ENCODE measurements at places on chromosomes 1 and 21.

GRCh38 chr1:30101487-30102227 is 621.7 kb downstream of the MATN1 start:
- no peak for DNase-seq

GRCh38 chr1:48670234-48671020 is 106.3 kb downstream of the BEND5 start:
- DNase-seq: no peak

- no peak for DNase-seq
These were observed 147.1 kb downstream of the SLC45A1 start for GRCh38 chr1:8465013-8465412.

DNA sequence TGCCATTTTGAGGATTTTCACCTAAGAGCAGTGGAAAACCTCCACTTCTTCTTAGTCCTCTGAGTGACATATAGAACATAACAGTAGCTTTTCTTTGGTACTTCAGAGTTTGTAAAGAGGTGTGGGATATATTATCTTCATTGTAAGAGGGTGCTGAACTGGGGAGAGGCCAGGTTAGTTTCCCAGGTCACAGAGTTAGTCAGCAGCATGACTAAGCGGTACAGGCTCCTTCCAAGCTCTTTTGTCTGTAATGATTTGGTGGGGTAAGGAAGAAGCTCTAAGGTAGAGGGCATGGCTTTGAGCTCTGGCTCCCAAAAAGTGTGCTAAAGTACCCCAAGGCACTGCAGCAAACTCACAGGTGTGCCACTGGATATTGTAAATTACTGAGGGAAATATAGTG is 325.0 kb upstream of the PLXNA2 start:
- DNase-seq: no peak

GRCh38 chr21:31124010-31124409 is 85.7 kb upstream of the KRTAP19-8 start:
- DNase-seq: no peak

- no peak for DNase-seq
These were observed 75.7 kb upstream of the PGBD5 start for GRCh38 chr1:230501849-230502248.

- no peak for DNase-seq
These were observed 98.8 kb downstream of the SDCCAG8 start for GRCh38 chr1:243354511-243355153.

- no peak for DNase-seq
These were observed 58.9 kb upstream of the LAPTM5 start for GRCh38 chr1:30816211-30817076.

GRCh38 chr1:101200513-101200912 is 36.3 kb upstream of the S1PR1 start:
- no peak for DNase-seq

- DNase-seq: peak; percentile 82
These were observed at the start of gene BPNT1 for GRCh38 chr1:220089650-220090556. Gene BPNT1 (minus strand): TSS chr1:220089788. CDS start chr1:220079846, 9,942 bp downstream.

DNA sequence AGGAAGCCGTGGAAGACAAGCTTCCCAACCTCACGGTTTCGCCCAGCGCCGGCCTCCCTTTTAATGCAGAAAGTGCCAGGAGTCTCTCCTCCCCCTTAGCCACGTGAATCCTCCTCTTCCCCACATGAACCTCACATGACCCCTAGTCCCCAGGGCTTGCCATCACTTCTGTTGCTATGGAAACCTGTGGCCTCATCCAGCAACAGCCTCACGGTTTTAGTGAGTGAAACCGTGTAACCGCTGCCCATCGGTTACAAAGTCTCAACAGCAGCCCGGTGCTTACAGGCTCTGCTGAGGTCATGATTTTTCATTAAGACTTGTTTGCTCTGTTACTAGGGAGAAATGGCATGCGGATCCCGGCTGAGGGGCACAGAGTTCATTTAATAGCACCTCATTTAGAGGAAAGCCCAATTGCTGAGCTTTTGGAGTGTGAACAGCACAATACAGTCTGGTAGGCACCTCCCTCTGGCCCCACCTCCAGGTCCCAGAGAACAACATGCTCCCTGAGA is 143.2 kb upstream of the BACE2 start:
- DNase-seq: no peak

DNA sequence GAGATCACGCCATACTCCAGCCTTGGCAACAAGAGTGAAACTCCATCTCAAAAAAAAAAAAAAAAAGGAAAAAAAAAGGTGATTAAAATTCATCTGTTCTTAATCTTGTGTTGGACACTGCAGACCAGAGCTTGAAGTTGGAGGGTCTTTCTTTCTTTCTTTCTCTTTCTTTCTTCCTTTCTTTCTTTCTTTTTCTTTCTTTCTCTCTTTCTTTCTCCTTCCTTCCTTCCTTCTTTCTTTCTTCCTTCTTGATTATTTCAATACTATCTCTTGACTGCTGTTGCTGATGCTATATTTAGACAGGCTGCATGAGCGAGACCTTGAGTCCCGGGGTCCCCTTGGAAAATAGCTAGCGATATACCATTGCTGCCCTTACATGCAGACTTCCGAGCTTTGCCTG is 107.4 kb upstream of the ADAR start:
- DNase-seq: no peak

- DNase-seq: no peak
These were observed 6.9 kb downstream of the SERTAD4 start for GRCh38 chr1:210239349-210240111.

DNA sequence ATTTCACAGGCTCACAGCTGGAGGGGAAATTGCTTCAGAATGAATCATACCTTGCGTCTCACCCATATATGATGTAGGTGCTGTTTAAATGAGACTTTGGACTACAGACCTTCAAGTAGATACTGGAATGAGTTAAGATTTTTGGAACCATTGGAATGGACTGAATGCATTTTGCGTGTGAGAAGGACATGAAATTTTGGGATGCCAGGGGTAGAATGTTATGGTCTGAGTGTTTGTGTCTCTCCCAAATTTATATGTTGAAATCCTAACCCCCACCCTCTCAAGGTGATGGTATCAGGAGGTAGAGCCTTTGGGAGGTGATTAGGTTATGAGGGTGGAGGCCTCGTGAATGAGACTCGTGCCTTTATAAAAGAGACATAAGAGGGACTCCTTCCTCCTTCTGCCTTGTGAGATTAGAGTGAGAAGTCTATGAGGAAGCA is 41.4 kb downstream of the KCNK1 start:
- no peak for DNase-seq

- DNase-seq: no peak
These were observed 14.7 kb downstream of the PEX14 start for GRCh38 chr1:10489291-10490055.

GRCh38 chr21:17784604-17785402 is 34.4 kb downstream of the C21orf91 start:
- no peak for DNase-seq

- no peak for DNase-seq
These were observed 182.7 kb downstream of the HMCN1 start for GRCh38 chr1:185916861-185917260.

GRCh38 chr1:118692143-118692542 is 296.0 kb downstream of the TBX15 start:
- DNase-seq: no peak

DNA sequence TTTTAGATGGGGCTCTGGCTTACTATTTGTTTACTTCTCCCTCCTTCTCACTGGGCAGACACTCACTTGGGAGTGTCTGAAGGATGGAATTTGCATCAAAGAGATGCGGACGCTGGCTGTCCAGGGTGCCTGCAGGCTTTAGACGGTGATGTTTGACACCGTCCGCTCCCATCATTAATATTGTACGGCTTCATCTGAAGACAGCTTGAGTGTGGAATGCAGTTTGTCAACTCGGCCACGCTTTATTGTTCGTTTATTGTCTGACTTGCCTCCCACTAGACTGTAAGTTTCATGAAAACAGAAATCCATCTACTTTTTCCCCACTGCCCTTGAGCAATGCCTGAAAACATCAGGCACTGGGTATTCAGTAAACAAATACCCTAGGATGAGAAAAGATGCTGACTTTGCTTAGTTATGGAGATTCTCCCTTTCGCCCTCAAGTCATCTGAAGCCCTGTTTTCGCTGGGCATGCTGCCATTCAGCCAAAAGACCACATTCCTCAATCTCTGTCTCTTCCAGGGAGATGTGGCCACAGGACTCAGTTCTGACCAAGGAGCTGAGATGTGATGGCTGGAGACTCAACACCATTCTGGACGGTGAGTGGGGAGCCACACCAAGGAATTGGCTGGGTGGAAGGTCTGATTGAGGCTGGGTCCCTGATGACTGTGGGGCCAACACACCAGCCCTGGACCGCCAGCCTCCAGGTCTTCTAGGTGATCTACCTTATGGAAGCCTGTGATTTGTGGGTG is 87.6 kb downstream of the BCAR3 start:
- DNase-seq: no peak

DNA sequence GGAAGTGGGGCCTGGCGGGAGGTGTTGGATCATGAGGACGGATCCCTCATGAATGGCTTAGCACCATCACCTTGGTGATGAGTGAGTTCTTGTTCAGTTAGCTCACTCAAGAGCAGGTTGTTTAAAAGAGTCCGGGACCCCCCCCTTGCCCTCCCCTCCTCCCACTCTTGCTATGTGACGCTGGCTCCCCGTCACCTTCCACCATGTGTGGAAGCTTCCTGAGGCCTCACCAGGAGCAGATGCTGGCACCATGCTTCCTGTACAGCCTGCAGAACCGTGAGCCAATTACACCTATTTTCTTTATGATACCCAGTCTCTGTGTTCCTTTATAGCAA is 3.0 kb upstream of the SLC19A1 start:
- no peak for DNase-seq

- DNase-seq: no peak
These were observed 134.9 kb upstream of the GRIK3 start for GRCh38 chr1:37169241-37169640.

All from NCI-H187 (cell line).